Amygdala (tissue), 56 donors: ENCODE measurements at places on chromosomes 7 and 10.

GRCh38 chr7:51242881-51243518 is 73.6 kb downstream of the COBL start:
- no peak for DNase-seq

DNA sequence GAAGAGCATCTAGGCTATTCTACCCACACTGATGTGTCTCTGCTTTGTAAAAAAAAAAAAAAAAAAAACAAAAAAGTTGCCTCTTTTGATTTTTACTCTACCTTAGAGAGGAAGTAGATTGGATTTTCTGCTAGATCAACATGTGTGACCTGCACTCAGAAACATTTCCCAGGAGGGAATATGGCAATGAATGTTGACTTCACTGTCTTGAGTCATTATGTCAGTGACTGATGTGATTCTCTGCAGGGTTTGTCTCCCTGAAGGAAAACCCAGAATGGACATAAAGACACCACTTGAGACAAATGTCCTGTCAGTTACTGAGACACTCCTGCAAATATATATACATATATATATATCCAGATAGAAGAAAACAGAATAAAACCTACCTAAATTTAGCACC is 370.3 kb downstream of the BMPER start:
- no peak for DNase-seq

DNA sequence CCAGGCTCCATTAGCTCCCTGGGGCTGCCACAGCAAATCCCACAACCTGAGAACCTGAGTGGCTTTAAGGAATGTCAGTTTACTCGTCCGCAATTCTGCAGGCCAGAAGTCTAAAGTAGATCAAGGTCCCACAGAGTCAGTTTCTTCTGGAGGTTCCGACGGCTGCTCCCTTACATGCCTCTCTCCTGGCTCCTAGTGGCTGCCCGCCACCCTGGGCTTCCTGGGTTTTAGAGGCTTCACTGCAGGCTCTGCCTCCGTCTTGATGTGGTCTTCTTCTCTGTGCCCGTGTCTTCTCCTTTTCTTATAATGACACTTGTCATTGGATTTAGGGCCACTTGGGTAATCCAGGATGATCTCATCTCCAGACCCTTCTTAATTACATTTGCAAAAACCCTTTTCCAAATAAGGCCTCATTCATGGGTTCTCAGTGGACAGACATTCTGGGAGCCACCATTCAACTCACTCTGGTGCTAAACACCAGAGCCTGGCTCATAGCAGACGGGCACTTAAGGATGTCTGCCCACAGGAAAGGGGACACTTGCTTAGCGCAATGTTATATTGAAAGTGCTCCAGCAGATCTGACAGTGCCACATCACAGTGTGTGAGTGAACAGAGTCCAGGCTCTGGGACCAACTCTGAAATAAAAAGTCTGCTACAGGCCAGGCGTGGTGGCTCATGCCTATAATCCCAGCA is 77.6 kb downstream of the VWC2 start:
- no peak for DNase-seq

DNA sequence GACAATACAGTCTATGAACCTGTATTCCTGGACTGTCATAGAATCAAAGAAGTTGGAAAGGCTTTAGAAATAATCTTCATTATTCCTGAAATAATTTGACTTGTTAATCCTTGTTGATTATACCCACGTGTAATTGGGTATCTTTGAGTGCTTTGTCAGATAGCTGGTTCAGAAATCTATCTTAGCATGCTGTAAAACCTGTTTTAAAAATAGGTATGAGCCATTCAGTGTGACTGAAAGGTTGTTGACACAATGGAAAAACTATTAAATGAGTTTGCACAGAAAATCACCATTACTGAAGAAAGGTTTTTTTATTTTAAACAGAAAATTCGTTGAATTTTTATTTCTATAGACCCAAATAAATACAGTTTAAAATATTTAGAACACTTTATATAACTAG is 38.7 kb downstream of the PHTF2 start:
- DNase-seq, result no peak

DNA sequence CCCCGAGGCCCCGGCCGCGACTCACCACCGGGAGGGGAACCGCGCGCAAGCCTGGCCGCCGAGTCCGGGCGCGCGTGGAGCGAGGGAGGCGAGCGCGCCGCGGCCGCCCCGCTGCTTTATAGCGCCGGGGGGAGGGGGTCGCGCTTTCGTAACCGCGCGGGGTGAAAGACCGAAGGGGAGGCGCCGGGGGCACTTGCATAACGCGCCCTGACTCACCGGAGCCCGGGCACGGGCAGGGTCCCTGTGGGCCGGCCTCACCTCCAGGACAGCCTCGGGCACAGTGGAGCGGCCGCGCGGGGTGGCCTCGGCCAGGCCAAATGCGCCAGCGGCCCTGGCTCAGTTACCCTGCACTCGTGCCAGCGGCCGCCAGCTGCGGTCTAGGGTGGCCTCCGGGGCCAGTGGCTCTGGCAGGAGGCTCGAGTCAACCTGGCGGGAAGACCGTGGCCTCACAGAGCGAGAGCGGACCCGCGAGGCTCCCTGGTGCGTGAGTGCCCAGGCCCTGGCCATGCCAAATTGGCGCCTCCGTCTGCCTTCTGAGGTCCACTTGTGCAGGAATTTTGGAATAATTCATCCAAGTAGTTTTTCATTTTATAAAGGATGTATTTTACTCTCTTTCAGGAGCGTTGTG is at the start of gene RBP4:
TSS of gene RBP4 (minus strand) at position 90 of the 628 bp plus-strand sequence. CDS start 207 bp downstream, outside the sequence.
- no peak for DNase-seq

DNA sequence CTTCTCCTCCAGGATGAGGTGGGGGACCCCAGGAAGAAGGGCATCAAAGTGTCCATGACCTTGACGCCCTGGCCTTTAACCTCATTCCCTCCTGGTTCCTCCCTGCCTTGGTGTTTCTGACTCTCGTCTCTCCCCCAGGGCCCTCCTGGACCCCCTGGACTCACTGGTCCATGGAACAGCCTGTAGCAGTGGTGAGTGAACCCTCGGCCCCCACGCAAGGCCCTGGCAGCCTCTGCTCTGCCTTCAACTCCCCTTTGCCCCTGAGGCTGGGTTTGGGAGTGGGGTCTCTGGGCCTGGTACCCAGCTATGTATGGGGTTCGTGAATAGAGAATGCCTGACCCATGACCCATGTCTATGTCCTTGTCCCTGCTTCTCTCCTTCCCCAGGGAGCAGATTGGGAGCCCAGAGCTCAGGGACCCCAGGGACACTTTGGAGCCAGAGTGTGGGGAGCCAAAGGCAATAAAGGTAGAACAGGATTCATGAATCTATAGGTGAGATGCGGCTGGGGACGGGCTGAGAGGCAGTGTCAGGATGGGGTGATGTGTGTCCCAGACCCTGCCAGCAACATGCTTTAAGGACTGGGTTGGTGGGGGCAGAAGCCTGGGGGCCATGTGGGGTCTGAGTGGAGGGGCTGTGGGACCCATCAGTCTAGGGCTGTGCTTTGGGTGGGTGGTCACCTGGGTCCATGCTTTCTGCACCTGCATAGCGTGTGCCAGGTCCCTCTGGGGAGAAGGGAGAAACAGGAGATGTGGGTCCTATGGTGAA is 18.4 kb upstream of the VOPP1 start:
- DNase-seq, result no peak

DNA sequence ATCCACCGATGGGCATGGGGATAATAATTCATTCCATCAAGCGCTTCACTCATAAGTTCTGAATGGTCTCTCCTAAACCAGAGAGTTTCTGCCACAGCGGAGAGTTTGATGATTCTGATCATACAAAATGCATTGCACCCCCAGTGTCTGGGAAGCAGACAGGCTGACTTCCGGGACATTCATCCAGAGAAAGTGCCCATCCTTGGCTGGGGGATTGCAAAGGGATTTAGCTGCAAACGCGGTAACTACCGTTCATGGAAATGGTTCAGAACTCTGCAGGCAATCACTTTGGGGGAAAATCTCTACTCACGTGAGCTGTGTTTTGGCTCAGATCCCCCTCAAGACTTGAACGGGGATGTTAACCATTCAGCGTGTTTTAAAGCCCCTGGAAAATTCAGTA is 33.4 kb upstream of the CALN1 start:
- DNase-seq, result no peak

DNA sequence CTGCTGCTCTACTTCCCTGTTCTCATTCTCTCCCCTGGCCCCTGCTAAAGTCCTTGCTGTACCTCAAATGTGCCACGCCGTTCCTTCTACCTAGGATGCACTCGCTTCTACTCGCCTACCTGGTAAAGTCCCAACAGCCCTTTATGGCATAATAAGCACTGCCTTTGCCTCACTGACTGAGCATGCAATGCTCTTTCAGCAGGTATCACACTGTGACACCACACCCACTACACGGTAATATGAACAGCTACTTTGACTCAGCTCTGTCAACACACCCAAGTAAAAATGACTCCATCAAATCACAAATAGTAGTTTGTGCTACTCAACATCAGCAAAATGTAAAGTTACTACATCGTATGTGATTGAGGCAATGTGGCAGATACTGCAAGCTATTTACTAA is 37.6 kb downstream of the FAM204A start:
- no peak for DNase-seq

GRCh38 chr10:59880019-59880717 is 26.2 kb downstream of the CCDC6 start:
- no peak for DNase-seq
